Hematopoietic multipotent progenitor cell treated with erythropoietin and hydrocortisone succinate and interleukin-3 and kit ligand, for 8 days (in vitro differentiated cells): ENCODE measurements at places on chromosomes 5 and 9.

DNA sequence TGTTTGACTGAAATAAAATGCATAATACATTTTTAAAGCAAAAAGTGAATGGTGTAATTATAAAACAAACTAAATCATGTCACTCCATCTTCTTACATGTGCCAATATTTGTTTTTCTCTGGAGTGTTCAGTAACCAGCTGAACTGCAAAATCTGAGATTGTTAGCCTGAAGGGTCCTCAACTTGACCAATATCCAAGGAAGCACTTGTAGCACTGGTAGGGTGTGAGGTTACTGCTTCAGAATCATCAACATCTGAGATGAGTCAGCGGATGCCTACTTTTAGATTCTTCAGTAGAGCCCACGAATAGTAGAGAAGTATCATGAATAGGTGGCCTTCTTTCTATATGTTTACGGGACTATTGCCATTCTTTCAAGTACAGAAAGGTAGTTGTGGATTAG is 226.7 kb downstream of the TLE4 start:
- DNase-seq, result no peak

GRCh38 chr5:173745123-173745522 is 128.7 kb upstream of the BOD1 start:
- no peak for DNase-seq

- no peak for DNase-seq
Measured at GRCh38 chr9:7454624-7455023, 345.0 kb downstream of the DMAC1 start.

DNA sequence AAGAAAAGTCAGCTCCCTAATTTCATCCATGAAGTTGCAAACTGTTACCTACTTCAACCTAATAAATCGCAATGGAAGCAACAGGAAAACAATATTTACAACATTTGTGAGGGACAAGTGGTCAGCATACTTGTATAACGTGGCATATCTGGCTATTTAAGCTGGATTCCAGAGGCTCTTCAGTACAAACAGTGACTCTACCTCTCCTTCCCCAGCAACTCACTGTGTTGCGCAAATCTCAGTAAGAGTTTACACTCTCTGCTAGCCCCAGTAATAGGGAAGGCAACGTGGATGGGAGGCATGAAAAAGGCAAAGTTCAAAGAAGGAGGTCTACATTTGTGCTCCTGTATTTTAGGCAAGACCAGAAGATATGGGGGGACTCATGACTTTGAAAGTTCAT is 18.9 kb upstream of the SEMA5A start:
- no peak for DNase-seq

DNA sequence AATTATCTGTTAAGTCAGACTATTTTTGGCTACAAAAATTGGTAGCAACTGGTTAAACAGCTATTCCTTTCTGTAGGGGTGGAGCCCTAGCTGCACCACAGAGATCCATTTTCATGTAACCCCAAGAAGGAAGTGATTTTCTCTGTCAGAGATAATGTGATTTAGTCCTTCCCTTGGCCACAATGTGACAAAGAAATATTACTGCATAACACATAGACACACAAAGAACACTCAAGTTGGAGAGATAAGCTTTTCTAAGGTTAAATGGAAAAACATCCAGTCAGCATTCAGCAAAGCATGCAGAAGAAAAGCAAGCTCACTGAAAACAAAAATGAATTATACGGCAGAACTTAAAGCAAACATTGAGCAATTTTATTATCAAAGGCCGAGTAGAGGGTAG is 227.8 kb upstream of the CDH9 start:
- peak; percentile 1 for DNase-seq
